ENCODE measurements at places on chromosomes 1 and 21.

- no peak for DNase-seq
Measured at GRCh38 chr1:222522105-222522915, 25.6 kb downstream of the HHIPL2 start.

- no peak for DNase-seq
Measured at GRCh38 chr1:85447006-85447943, 17.7 kb downstream of the DDAH1 start.

DNA sequence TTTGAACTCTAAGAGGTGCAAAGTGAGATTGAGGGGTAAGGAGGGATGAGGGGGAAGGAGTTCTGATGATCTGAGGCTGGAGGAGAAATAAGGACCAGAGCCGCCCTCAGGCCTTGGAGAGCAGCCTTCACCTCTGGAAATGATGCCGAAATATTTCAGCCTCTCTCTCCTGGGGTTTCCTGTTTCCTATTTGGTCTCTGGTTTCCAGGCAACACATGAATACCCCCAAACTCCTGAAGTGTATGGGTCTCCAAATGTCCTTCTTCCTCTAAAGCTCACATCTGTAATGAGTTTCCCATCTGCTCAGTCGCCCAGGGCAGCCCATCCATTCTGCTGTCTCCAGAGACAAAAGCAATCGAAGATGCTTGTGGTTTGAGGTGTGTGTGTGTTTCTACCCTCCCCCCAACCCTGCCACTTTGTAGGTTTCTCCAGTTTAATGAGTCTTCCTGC is 52.0 kb upstream of the FAM20B start:
- DNase-seq = no peak

- DNase-seq = no peak
Measured at GRCh38 chr1:212671342-212672031, 28.2 kb downstream of the BATF3 start.

- DNase-seq = no peak
Measured at GRCh38 chr1:10708757-10709156, 87.7 kb downstream of the CASZ1 start.

- no peak for DNase-seq
Measured at GRCh38 chr1:77281491-77282186, at the start of gene AK5. Gene AK5 (plus strand): TSS chr1:77282019. CDS start chr1:77282314, 295 bp downstream.

DNA sequence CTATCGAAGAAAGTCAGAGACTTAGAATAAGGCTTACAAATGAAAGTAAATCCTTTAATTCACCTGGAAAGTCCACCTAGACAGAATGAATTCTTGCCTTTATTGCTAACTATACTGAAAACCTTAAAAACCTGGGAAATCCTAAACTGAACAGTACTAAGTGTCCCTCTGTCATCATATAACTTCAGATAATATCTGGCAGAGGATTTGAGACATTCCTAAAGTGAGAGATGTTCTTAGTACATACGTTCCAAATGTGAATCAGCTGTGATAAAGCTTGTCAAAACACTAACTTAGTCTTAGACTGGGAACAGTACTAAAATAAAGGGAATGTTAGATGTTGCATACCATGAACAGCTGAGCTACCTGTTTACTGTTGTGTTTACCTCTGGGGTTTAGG is 121.7 kb downstream of the TNFSF18 start:
- no peak for DNase-seq

DNA sequence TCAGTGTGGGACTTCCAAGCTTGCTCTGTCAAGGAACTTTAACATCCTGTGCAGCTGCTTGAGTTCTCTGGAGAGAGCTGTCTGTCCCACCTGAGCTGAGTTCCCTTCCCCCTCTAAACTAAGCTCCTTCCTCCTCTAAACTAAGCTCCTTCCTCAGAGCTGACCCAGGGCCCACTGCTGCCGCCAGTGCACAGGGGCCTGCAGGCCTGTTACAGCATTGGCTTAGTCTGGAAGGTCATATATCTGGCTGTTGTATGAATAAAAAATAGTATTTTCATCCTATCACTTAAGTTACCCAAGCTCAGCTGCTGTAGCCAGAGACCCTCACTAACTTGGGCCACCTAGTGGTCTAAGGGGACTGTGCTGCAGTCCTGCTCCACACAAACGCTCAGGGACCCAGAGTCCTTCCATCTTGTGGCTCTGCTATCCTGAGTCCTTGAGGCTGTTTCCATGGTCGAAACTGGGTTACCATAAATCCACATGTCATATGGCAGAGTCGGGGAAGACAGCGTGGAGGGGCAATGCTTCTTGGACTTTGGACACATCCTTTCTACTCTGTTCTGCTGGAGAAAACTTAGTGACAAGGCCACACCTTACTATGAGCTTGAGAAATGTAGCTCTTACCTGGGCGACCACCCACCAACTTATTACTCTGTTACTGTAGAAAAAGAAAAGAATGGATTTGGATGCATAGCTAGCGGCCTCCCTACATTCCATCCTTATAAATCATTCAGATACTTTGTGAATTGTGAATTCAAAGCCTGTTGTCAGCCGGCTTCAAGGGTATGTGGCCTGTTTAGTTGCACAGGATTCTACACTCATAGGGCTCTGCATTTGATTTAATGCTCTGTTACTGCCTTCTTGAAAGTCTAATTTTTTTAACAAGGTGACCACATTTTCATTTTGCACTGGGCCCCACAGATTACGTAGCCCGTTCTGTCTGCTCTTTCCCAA is 71.4 kb upstream of the GCLM start:
- no peak for DNase-seq

- no peak for DNase-seq
Measured at GRCh38 chr1:179872558-179872957, 5.0 kb downstream of the TOR1AIP2 start.

DNA sequence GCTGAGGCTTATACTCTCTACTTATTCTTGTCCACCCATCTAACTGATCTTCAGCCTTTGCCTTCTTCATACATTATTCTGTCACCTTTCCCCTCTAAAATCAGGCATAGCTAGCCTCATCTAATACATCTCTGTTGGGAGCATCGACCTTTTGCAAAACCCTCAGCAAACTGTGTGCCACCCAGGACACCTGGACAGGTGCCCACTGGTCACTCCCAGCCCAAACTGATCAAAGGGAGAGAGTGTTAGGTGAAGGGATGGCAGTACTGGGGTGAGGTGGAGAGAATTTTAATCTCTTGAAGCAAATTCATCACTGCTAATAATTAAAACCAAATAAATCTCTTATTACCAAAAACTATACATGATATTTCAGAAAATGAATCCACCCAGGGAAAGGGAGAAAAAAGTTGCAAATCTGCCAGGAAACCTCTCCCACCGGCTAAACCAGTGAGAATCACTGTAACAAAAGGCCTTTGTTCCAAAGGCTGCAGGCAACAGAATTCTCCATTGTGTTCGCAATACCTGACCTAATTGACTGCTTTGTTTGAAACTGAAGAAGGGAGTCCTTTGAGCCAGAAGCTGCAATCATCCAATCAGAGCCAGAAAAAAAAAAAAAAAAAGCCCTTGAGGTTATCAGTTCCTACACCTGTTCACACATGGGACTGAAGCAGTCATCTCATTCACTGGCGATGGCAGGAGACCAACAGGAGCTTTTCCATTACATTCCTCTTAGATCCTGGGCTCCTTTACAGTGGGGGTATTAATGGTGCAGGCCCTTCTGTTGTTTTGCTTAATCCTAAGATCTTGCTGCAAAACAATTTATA is 172.6 kb downstream of the APP start:
- DNase-seq = no peak

GRCh38 chr1:104028416-104029035 is 278.8 kb downstream of the AMY1C start:
- DNase-seq = no peak

GRCh38 chr1:201331166-201331565 is 46.3 kb downstream of the TNNT2 start:
- no peak for DNase-seq

GRCh38 chr1:33848205-33848937 is 15.5 kb upstream of the HMGB4 start:
- DNase-seq = no peak

GRCh38 chr1:107105914-107106313 is 34.9 kb upstream of the NTNG1 start:
- no peak for DNase-seq

DNA sequence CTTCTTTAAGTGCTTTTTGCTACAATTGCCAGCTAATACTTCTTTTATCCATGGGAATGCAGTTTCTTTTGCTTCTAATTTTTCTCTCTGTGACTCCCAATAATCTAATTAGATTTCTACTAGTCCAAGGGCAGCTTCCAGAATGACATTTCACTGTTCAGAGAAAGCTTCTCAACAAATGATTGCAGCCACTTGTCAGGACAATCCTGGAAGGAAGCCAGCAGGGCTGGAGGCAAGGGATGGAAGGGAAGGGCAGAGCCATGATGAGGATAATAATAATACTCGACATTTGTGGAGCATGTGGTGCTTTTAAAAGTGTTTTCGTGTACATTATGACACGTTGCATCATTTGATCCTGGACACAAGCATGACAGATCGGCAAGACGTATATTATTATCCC is 19.4 kb downstream of the F11R start:
- DNase-seq = no peak

- no peak for DNase-seq
Measured at GRCh38 chr1:70518106-70518505, 107.0 kb downstream of the CTH start.

- DNase-seq = no peak
Measured at GRCh38 chr1:81617308-81617967, 183.3 kb upstream of the ADGRL2 start.

- DNase-seq = no peak
Measured at GRCh38 chr1:226881515-226882185, 11.2 kb downstream of the PSEN2 start.

DNA sequence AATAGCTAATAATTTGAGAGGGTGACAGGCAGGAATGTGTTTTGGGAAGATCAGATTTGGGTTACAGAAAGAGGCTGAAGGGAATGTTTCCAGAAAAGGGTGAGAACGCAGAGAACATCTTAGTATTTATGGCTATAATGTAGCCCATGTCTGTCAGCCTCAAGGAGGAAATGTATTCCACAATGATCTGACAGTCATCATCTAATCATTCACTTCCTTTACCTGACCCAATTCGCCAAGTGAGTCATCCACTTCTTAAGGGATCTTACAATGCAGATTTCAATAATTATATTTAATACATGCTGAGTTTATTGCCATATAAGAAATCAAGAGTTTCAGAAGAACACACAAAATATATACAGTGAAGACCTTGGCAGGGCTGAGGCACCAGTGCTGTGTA is 10.8 kb downstream of the TRIM45 start:
- DNase-seq = no peak

- DNase-seq = peak; percentile 39
Measured at GRCh38 chr1:244074559-244075171, 23.6 kb downstream of the ZBTB18 start.

DNA sequence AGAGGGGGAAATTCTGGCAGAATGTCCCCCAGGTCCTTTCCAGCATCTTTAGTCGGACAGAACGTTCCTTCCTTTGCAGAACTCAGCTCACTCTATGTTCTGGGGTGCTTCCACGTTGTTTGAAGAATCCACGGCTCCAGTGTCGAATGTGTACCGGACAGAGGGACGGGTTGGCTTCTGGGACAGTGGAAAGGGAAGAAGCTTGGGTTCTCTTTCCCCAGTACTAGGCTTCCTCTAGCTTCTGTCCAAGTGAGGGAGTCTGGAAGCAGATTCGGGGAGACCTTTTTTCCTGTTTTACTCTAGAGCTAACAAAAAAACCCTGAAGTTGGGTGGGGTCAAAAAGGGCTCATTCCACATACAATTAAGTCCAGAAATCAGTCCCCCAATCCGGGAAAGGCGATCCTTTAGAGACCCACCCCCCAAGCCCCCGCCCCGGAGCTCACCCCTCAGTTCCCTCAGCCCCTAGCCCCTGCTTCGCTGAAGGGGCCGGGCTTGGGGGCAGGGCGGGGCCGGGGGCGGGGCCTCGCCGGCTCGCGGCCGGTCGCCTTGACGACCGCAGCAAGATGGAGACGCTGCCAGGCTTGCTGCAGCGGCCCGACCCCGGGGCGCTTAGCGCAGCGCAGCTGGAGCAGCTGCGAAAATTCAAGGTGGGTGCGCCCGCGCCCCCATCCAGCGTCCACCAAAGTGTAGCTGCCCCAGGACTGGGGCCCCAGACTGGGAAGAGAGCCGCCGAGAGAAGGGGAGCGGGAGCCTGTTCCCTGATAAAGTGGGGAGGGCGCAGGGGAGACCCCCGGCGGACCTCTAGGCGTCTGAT is at the start of gene RIIAD1:
Gene RIIAD1, plus strand, starts transcription at position 549 of the 814 bp plus-strand sequence. Its CDS starts 15 bp downstream, at position 564.
- DNase-seq = no peak

DNA sequence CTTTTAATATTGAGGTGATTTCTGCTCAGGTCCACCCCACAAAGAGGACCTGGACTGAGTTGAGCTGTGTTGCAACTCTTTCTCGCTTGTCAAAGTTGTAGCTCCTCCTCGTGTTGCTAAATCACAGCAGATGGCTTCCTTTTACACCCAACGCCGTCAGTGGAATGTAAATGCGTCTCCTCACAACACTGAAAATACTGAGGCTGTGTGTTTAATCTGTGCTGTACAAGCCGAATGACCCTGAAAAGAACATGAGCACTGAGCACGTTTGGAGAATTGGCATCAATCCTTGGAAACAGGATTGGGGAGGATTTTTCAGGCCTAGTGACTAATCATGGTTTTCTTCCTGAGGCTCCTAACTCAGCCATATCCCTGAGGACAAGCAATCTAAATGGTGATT is 196.0 kb downstream of the CRB1 start:
- DNase-seq = no peak

GRCh38 chr1:1760715-1761114 is 17.6 kb downstream of the NADK start:
- no peak for DNase-seq

GRCh38 chr1:109312978-109313775 is 6.4 kb upstream of the MYBPHL start:
- DNase-seq = no peak

- no peak for DNase-seq
Measured at GRCh38 chr1:62906428-62906886, 122.5 kb downstream of the ATG4C start.

GRCh38 chr1:197234581-197234980 is 33.5 kb upstream of the CRB1 start:
- DNase-seq = no peak

DNA sequence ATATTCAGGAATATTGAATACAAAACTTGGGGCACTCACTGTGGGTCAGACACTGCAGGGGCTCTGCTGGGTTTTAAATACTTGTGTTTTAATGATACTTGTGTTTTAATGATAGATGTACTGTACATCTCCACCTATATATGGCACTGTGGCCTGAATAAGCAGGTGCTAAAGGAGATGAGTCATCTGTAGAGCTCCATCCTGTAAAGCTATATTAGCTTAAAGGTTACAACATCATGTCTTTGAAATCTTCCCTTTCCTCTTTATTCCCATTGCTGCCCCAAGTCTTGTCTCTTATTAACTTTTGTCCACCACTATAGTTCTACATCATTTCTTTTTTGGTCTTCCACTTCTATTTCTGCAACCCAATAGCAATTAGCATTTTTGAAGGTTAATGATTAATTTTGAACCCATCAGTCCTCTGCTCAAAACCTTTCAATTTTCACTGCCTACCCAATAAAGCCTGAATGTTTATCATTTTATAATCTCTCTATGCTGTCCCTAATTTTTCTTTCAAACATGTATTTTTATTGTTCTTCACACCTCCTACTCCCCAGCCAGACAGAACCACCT is 113.3 kb upstream of the PTGFR start:
- DNase-seq = no peak

GRCh38 chr1:165397944-165398343 is 41.4 kb upstream of the LMX1A start:
- DNase-seq = no peak

GRCh38 chr21:44872649-44873355 is 688 bp downstream of the PTTG1IP start:
- DNase-seq = no peak
